MG63 (cell line): ENCODE measurements at places on chromosomes 11 and 22. TPM values are rescaled to one million over a fixed set of nuclear protein-coding genes. Genes with fewer than 3 reads are reported as not detected.

Gene KRTAP5-1
- total RNA-seq, result not detected in 2 replicates

Gene OR51B2
- total RNA-seq, result not detected in 2 replicates

DNA sequence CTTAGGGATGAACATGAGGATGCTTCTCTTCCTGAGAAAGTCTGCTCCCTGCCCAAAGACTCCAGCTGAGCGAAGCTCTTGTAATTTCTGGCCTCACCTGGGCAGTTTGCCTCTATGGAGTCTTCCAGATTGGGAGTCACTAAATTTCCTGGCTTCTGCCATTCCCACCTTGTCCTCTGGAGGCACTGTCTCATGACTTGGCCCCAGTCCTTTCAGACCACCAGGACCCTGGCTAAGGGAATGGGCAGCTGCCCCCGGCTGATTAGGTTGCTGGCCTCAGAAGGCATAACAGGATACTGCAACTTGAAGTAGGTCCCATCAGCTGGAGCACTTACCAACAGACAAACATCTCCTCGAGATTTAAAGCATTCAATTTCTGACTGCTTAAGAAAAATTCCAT lies 128.1 kb upstream of the SPON1 start:
- DNase-seq, result no peak

Gene C22orf15
- total RNA-seq, result 0.30 TPM in 1 of 2 replicates, not detected in the other

DNA sequence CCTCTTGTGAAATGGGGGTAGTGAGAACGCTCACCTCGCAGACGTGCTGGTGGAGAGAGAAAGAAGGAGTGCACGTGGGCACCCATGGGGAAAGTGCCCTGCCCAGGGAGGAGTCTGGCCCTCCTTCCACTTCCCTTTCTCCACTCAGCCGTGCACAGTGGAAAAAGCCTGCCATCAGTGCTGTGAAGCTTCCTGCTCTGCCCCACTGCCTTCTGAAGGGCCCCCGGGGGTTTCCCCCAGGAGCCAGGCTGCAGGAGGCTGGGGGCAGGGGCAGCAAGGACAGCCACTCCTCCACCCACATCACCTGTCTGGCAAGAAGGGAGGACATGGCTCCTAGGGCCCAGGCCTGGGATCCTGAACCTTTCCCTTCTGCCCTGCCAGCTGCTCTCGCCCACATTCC lies 7.6 kb downstream of the TP53I11 start:
- no peak for DNase-seq

- no peak for DNase-seq
These were observed 205.3 kb downstream of the MN1 start for GRCh38 chr22:27596133-27596870.

GRCh38 chr11:130731401-130731800 lies 184.9 kb downstream of the SNX19 start:
- no peak for DNase-seq
